ENCODE measurements at places on chromosomes 16 and 17.

DNA sequence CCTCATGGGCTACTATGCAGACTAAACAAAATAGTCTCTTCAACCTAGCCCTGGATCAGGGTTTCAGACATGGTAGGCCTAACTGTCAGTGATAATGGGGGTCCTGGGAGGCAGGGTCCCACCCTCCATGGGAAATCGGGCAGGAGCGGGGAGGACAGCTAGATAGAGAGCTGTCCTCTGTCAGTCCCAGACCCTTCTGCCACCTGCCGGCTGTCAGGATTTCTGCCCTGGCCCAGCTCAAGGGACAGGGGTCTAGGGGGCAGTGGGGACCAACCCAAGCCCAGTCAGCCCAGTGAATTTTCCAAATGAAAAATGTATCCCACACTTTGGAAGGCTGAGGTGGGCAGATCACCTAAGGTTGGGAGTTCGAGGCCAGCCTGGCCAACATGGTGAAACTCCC lies 5.3 kb downstream of the CA7 start:
- DNase-seq, result no peak

DNA sequence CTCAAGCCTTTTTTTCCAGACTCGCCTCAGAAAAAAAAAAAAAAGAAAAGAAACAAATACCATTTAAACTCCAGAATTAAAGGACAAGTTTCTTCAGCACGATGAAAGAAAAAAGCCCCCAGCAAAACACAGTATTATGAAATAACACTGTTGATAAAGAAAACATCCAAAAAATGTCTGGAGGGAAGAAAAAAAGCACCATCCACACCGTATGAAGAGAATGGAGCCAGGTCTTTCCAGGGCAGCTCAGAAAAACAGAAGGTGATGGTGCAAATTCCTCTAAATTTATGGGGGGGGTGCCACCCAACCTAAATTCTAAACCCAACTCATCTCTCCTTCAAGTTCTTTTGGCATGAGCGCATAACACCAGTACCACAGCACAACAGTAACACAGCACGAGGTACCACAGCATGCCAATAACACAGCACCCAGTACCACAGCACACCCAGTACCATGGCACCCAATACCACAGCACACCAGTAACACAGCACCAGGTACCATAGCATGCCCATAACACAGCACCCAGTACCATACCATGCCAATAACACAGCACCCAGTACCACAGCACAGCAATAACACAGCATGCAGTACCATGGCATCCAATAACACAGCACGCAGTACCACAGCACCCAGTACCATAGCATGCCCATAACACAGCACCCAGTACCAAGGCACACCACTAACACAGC lies 19.0 kb downstream of the AXIN1 start:
- no peak for DNase-seq

DNA sequence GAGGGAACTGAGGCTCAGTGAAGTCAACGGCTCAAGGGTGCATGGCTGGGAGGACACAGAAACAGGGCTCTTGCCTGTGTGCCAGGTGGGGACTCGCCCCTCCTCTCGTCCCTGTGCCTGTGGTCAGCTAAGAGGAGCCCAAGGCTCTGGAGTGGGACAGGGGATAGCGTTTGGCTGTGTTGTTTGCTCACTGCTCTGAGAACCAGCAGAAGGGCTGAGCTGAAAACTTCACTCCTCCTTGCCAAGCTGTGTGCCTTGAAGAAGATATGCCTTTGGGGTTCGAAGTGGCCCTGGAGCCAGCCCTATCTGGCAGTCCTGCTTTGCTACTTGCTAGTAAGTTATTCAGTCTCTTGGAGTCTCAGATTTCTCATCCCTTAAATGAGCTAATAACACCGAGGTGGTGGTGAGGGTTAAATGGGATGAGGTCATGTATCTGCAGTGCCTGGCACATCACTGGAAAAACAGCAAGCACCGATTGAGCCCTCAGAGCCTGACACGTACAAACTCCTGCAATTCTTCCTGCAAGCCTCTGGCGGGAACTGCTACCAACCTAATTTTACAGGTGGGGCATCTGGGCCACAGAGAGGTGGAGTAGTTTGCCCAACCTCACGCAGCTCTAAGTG lies 17.7 kb downstream of the FOXL1 start:
- DNase-seq, result no peak

DNA sequence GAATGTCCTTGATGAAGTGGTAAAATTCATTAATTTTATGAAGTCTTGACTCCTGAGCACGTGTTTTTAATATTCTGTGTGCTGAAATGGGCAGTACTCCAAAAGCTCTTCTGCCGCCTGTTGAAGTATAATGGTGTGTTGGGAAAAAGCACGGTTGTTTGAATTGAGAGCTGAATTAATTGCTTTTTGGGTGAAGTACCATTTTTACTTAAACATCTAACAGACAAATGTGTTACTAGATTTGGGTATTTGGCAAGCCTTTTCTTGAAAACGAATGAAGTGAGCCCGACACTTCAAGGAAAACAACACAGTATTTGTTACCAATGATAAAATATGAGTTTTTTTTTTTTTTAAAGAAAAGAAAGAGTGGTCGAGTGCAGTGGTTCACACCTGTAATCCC lies 22.5 kb downstream of the WWP2 start:
- DNase-seq, result no peak

DNA sequence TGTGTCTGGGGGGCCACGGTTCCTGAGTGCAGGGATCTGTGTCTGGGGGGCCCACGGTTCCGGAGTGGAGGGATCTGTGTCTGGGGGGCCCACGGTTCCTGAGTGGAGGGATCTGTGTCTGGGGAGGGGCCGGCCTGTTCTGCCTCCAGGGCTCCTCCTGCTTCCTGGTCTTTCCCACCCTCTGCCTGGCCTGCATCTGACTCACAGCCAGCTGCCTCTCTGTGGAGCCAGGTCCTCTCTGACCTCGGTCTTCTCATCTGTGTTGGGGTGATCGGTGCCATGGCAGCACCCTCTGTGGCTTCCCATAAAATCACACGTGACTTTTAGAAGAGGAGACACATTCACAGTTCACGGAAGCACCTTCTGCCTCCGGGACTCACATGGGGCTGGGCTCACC lies 50.3 kb downstream of the ZFPM1 start:
- no peak for DNase-seq

DNA sequence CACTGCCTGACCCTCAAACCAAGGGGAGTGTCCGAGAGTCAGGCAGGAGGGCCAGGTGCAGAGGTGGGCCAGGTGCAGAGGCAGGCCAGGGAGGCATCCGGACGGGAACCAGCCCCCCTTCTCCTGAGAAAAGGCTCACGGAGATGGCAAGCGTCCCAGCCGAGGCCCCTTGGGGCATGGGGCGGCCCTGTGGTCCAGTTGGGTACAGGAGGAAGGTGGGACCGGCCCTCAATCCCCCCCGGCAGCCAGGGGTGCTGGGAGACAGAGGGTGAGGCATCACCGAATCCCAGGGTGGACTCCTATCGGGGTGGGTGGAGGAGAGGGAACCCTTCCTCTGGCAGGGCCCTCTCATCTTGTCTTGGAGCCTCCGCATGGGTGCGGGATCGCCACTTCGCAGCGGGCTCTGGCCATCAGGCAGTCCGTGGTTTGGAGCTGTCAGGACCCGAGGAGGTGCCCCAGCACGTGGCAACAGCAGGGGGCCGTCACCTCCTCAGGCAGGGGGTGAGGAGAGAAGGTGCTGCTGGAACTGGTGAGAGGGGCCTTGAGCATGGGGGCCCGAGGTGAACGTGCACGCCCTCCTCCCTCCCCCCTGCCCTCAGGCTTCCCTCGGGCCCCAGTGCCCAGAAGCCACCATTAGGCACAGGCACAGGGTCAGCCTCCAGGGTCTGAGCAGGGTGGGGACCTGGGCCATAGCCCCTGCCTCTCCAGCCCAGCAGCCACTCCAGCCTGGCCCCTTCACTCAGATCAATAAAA lies 38.7 kb upstream of the SLC38A10 start:
- no peak for DNase-seq

GRCh38 chr17:46889992-46890564 lies 32.9 kb upstream of the GOSR2 start:
- DNase-seq, result no peak

DNA sequence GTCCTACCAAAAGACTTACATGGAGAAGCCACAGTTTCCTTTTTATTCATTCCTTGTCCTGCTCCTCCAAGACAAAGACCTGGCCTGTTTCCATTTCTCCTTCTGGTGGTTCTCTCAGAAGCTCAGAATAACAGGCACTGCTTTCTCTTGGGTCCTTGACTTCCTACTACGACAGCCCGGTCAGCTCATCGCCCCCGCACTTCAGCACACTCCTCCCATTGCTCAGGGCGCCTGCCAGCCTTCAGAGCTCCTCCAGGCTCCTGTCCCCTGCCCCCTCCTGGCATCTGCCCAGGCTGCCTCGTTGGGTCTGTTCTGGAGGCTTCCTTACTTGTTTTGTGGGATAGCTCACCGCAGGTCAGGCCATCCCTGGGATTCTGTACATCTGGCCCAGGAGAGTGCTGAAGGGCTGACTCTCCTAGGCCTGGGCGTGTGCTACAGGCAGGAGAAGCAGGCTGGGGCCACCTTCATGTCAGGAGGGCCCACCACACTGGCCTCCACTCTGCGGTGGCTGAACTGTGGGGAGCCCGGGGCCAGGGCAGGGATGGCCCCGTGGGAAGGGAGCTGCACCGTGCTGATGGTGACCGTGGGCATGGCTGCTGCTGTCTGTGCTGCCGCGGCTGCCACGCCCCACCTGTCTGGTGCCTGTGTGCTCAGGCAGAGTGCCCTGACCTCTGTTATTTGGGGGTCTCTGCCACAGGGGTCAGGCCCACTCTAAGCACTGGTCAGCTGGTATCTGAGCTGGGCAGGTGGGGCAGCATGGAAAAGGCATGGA lies 17.7 kb downstream of the TCF25 start:
- DNase-seq, result no peak

DNA sequence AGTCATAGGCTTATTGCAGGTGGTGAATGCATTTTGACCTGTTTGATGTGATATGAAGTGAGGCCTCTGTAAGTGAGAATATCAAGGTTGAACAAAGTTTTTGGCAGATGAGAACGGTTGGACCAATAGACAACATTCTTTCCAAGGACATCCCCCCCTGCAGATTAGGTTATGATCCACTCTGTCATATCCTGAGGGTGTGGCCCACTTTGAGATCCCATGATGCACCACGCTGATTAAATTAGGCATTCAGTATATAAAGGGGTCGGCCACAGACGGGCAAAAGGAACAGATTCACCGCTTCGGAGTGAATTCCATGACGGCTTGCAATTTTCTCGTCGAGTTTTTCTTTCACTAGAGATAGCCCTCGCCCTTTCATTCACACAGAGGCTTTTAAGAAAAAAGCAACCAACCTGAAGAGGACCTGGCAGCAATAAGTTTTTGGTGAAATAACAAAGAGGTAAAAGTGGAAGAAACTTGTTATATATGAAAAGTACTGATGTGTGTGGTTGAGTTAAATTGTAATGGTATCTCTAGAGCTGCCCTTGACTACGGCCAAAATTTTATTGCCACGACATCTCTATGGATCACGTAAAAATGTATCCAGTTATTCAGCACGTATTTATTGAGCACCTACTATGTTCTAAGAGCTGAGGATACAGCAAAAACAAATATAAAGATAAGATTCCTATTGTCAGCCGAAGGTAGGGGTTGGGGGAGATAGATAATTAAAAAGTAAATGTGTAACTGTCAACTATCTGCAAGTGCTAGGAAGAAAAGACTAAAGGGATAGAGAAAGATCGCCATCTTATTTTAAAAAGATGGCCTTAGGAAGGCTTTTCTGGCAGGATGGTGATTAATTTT lies 1.7 kb upstream of the RBBP6 start:
- no peak for DNase-seq

- DNase-seq, result no peak
These were observed 11.3 kb upstream of the STAC2 start for GRCh38 chr17:39236981-39237441.

GRCh38 chr17:9521062-9521461 lies 54.6 kb downstream of the STX8 start:
- DNase-seq, result no peak

DNA sequence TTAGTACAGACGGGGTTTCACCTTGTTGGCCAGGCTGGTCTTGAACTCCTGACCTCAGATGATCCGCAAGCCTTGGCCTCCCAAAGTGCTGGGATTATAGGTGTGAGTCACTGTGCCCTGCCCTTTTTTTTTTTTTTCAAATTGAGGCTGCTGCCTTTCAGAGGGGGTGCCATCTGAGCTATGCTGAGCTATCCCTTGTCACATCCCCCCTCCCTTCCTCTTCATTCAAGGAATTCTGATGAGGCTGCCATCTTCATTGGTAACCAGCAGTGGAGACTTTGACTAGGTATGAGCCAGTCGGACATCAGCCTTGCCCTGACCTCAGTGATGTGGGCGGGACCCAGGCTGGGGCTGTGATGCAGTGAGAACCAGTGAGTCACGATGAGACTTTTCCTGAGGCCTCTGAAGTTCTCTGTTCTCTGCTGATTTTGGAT lies 24.4 kb upstream of the GPT2 start:
- no peak for DNase-seq

DNA sequence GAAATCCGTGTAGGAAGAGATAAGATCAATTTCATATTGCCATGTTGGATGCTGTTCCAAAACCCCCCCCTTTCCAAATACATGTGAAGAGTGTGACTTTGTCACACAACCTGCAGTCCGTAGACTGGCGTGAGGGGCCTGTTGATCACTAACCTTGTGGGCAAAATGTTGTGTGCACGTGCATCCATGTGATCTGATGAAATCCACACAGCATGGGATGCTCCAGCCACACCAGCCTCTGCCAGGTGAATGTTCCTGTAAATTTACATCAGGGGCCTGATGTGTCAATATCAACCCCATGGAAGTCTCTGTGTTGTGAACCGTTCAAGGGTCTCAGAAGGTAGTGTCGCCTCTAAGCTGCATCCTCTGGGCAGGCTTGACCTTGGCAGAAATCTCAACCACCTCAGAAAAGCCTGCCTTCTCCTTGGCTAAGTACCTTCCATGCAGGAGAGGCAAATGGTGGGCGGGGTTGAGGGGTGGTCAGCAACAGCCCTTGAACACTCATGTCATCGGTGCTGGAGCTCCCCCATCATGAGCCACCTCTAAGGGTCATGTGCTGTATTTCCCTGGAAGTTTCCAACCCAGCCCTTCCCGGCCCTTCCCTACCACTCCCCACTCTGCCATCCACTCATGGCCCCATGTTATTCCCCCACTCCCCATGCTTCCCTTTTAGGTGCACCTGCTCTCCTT lies 78.2 kb upstream of the DNAH17 start:
- no peak for DNase-seq

- DNase-seq, result no peak
These were observed 315.6 kb downstream of the HS3ST3B1 start for GRCh38 chr17:14616528-14616927.

- DNase-seq, result no peak
These were observed 44.7 kb upstream of the MEAK7 start for GRCh38 chr16:84548971-84549844.

- no peak for DNase-seq
These were observed 15.8 kb upstream of the OGFOD3 start for GRCh38 chr17:82434216-82434565.

GRCh38 chr17:78494696-78495330 lies 82.4 kb downstream of the DNAH17 start:
- no peak for DNase-seq

GRCh38 chr16:14362774-14363371 lies 267.2 kb downstream of the PARN start:
- DNase-seq, result no peak

DNA sequence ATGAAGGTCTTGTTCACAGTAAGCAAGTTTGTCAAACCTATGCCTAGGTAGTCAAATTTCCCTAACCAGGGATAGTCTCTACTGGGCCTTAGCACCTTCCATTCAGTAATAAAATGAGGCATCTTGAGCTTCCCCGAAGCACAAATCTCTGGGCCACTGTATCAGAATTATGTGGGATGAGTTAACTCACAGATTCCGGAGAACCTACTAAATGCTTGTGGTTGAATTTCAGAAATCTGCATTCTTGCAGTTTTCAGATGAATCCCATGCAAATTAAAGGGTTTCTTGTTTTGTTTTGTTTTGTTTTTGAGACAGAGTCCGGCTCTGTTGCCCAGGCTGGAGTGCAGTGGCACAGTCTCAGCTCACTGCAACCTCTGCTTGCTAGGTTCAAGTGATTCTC lies 478.8 kb upstream of the HSBP1 start:
- DNase-seq, result no peak
